ENCODE measurements at places on chromosomes 7 and 10. TPM values are rescaled to one million over a fixed set of nuclear protein-coding genes. Genes with fewer than 3 reads are reported as not detected.

- no peak for DNase-seq
Observed at GRCh38 chr10:123942114-123942861, 50.7 kb upstream of the CPXM2 start.

DNA sequence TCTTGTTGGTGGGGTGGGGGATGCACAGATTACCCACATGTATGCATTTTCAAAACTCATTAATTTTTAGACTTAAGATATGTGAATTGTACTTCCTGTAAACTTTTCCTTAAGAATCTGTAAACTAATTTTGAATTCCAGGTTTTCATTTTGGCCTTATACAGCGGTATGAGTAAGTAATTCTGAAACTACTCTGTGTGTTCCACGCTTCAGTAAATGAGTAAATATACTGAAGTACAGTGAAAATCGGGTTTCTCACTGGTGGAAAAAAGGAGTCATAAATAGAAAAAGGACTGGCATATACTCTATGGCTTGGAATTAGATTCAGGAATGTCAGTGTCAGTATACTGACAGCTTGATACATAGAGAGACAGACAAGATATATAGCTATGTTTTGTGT lies 72.8 kb downstream of the CTTNBP2 start:
- no peak for DNase-seq

GRCh38 chr7:44043902-44044301 lies 600 bp upstream of the DBNL start:
- DNase-seq: no peak

Gene EBF3
- 0.79 TPM for total RNA-seq

Gene KCND2
- total RNA-seq: not detected

Gene ARHGEF35
- total RNA-seq: 15.7 TPM

Gene COBL
- total RNA-seq: 63.6 TPM

GRCh38 chr10:121947343-121948330 lies 19.8 kb upstream of the ATE1 start:
- no peak for DNase-seq

DNA sequence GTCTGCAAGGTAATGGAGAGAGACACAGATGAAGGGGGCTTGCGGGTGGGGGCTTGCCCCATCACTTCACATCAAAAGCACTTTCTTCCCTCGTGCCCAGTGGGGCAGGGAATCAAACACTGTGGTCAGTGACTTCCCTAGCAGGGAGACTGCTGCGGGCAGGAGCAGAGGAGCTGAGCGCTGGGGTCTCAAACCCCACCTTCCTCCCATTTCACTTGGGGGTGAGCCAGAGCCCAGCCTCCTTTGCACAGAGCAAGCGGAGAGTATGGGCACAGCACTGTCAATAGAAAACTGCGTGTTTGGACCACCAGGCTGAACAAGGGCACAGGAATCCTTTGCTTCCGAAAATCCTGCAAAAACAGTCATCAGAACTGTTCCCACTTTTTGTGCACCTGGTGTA lies 355.8 kb upstream of the MKI67 start:
- no peak for DNase-seq

- no peak for DNase-seq
Observed at GRCh38 chr7:100154651-100155491, 3.7 kb downstream of the TRAPPC14 start.

GRCh38 chr7:22542254-22542653 lies 42.3 kb upstream of the STEAP1B start:
- no peak for DNase-seq

GRCh38 chr10:43251419-43252165 lies 15.3 kb downstream of the RASGEF1A start:
- DNase-seq: no peak

GRCh38 chr7:98203261-98203963 lies 7.8 kb upstream of the BHLHA15 start:
- DNase-seq: no peak

DNA sequence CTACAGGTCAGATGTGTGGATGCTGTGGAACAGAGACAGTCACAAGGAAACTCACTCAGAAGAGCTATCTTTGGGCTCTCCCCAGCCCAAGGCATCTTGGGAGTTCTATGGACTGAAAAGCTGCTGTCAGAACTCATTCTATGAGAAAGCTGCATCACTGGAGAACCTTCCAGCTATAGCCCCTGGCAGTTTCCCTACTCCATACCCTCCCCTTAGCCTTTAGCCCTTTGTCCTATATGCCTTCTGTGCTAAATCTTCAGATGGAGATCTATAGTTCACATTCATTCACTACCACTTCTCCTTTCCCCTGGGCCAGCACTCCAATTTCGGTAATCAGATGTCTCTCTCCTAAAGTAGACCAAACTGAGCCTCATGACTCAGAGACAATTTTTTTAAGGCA lies 6.9 kb downstream of the WNT8B start:
- DNase-seq: no peak

DNA sequence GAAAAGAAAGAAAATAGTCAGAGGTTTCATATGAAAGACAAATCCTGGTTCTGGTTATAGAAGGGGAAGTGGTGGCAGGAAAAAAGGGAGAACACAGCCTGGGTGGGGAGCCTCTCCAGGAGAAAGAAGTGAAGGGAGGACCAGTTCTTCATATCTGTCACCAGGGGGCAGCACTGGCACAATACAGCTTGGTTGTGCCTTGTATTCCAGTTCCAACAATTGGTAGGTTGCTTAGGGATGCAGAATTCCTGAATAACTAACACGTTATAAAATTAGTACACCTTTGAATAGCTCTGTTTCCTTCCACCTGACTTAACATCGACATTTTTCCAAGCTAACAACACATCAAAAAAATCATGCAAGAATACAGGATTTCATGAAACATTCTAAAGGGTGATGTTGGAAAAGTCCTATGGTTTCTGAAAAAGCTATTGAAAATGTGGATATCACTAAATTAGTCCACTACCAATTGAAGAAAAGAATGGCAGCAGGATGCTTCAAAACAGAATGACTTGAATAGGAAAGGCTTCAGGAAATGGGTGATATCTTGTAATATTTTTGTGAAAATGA lies 52.9 kb downstream of the CYP26A1 start:
- no peak for DNase-seq

DNA sequence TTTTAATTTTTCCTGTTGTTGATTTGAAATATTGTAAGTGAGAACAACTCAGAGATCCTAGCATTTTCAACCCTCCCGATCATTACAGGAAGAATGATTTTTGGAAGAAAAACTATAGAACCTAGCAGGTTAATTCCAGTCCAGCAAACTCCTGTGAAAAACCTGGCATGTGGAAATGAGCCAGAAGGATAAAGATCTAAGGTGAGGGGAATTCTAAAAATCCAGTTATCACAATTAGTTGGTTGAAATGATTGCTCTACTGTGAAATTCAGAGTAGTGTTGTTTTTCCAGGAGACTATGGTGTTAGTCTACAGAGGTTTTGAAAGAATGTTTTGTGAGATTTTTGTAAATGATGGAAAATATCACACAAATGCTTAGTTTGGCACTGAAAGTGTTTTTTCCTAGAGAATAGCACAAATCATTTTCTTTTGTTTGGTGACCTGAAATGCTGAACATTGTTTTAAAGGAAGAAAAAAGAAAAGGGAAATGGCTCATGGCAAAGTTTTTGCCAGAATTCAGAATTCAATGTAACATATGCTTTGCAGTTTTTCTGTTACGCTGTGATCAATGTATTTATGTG lies 152.4 kb upstream of the SLC26A5 start:
- no peak for DNase-seq

Gene CDHR3
- total RNA-seq: 12.0 TPM

Gene EXOC6
- total RNA-seq: 12.5 TPM

GRCh38 chr10:49600781-49601400 lies 9.2 kb upstream of the SLC18A3 start:
- DNase-seq: peak; percentile 45

Gene STAMBPL1
- 0.54 TPM for total RNA-seq

Gene IPMK
- 18.3 TPM for total RNA-seq

GRCh38 chr7:111887734-111888133 lies 318.5 kb downstream of the DOCK4 start:
- DNase-seq: no peak

- DNase-seq: no peak
Observed at GRCh38 chr7:151754688-151755130, 122.2 kb downstream of the PRKAG2 start.

DNA sequence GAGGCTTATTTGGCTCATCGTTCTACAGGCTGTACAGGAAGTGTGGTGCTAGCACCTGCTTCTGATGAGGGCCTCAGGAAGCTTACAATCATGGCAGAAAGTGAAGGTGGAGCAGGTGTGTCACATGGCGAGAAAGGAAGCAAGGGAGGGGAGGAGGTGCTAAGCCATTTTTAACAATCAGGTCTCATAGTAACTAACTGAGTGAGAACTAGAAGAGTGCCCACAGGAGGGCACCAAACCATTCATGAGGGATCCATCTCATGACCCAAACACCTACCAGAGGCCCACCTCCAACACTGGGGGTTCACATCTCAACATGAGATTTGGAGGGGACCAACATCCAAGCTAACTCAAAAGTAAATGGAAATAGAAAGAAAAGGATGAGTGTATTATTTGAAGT lies 78.1 kb downstream of the CXCL12 start:
- DNase-seq: no peak

Gene CLRN3
- total RNA-seq: 1.1 TPM

Gene MKX
- total RNA-seq: 0.64 TPM

DNA sequence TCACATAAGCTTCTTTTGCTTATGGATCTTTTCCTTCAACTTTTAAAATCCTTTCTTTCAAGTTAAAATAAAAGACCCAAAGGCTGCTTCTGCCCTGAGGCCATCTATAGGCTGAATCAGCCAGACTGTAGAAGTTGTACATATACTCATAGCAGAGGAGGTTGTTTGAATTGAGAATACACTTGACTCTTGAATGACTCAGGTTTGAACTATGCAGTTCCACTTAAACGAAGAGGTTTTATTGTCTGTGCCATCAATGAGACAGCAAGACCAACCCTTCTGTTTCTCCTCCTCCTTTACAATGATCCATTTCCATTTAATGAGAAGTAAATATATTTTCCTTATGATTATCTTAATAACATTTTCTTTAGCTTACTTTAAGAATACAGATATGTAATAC lies 5.8 kb downstream of the ZNF365 start:
- peak; percentile 40 for DNase-seq

DNA sequence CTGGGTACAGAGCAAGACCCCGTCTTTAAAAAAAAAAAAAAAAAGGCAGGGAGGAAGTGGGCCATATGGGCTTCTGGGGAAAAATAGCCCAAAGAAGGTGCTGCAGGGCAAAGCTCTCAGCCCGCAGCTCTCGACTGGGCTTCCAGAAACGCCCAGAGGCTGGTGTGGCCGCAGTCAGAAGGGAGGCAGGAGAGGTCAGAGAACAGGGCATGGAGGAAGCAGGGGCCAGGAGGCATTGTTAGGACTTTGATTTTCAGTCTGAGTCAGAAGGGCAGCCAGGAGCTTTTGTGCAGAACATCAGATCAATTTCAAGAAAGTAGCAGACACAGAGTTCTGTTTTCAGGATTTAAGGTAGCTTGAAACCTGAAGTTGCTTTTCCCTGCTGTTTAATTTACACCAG lies 35.3 kb upstream of the CYTH3 start:
- DNase-seq: no peak

Gene RRP12
- total RNA-seq: 69.3 TPM

Gene LRRC18
- total RNA-seq: not detected

Gene ACTL6B
- total RNA-seq: not detected

Measured in Caco-2 (cell line).